Ovary (tissue), 10 donors: ENCODE measurements at places on chromosomes 6 and 20.

GRCh38 chr20:51306521-51307358, 235.8 kb downstream of the NFATC2 start:
- peak; percentile 73 for DNase-seq

GRCh38 chr20:37421060-37421905, 75.3 kb downstream of the SRC start:
- no peak for DNase-seq

DNA sequence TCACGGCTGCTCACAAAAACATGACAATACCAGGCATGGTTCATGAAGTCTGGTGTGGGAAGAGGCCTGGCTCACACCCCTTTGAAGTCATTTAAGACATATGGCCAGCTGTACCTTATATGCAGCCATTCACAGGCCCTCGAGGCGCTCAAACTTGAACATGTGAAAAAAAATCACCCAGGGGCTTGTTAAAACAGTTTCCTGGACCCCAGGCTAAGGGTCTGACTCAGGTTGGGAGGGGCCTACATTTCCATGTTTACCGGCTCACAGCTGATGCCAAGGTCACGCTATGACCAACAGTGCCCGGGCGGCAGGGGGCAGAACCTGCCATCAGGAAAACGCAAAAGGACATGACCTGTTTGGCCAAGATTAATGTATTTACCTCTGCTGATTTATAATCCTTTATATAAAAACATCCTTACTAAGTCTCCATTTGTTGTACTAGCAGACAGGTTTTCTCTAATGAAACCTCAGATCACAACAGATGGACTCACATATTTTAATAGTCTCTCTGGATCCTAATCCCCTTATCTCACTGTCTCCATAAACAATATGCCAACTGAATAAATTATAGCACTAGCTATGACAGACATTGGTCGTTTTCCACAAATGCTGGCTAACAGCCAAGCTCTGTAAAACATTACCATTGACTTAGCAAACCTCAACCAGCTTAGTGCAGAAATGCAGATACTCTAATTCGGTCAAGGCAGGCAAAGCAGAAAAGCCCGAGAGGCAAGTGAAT, 19.9 kb downstream of the EZR start:
- peak; percentile 38 for DNase-seq

GRCh38 chr6:82617648-82618047, 254.0 kb downstream of the TPBG start:
- no peak for DNase-seq

DNA sequence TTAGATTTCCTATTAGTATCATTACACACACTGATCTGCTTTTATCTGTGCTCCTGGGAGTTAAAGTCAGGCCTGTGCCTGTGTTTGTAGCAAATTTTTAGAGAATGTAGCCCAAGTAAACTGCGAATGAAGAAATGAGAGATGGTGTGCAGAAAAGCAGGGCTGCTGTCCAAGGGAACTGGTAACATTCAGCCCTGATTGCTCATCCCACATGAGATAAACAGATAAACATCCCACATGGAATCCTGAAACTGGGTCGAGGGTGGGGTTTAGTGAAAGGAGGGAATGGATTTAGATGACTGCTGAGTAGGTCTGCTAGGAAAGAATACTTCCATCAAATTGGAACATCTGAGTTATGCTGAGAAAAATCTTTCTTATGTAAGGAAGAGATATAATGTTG, 69.1 kb downstream of the GRIK2 start:
- no peak for DNase-seq

- DNase-seq: no peak
Observed at GRCh38 chr20:22456109-22456508, 128.3 kb downstream of the FOXA2 start.
